ENCODE measurements at places on chromosomes 5 and 9. TPM values are rescaled to one million over a fixed set of nuclear protein-coding genes. Genes with fewer than 3 reads are reported as not detected.

The CCL27 gene
- 0.39 TPM for total RNA-seq

DNA sequence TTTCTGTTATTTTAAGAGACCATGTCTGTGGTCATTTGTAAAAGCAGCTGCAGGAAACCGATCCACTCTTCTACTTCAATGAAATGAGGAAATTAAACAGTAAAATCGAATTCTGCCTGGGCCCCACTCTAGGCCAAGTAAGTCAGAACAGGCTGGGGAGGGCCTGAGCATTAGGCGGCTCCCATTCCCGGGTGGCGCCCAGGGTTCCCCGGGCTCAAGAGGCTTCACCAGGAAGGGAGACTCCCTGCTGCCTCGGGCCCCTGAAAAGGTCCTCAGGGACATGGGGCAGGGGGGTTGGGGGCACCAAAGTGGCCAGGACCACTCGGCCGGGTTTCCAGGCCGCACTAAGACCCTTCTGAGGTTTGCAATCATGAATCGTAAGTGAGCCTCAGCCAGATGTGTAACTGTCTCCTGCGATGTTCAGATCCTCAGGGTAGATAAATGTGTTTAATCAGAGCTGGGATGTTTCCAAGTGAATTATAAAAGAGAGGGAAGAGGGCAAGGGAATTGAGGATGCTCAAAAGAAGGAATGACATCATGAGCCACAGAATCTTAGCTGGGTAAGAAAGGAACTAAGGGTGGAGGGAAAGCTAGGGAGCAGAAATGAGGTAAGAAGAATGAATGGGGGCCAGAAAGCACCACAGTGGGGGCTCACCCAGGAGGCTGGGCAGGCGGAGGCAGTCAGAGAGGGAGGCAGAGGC is 24.6 kb downstream of the MED10 start:
- H3K4me3 ChIP-seq = no peak overlapping the region
- H3K27ac ChIP-seq = no peak overlapping the region
- H3K36me3 ChIP-seq = no peaks in the 10 kb centered on the region
- no peak for DNase-seq
- no peaks in the 10 kb centered on the region for H3K27me3 ChIP-seq
- no peaks in the 10 kb centered on the region for H3K4me1 ChIP-seq

- H3K27me3 ChIP-seq = no peaks in the 10 kb centered on the region
- no peak overlapping the region for H3K27ac ChIP-seq
- H3K4me1 ChIP-seq = no peaks in the 10 kb centered on the region
- H3K4me3 ChIP-seq = no peak overlapping the region
These were observed 17.2 kb upstream of the DIRAS2 start for GRCh38 chr9:90659650-90660364.

GRCh38 chr9:133603135-133603927 is 5.9 kb downstream of the FAM163B start:
- H3K27ac ChIP-seq = no peak overlapping the region
- no peak for DNase-seq
- no peaks in the 10 kb centered on the region for H3K36me3 ChIP-seq
- H3K4me1 ChIP-seq = peaks cover 5% of the 10 kb centered on the region

The MYMK gene
- total RNA-seq = not detected

DNA sequence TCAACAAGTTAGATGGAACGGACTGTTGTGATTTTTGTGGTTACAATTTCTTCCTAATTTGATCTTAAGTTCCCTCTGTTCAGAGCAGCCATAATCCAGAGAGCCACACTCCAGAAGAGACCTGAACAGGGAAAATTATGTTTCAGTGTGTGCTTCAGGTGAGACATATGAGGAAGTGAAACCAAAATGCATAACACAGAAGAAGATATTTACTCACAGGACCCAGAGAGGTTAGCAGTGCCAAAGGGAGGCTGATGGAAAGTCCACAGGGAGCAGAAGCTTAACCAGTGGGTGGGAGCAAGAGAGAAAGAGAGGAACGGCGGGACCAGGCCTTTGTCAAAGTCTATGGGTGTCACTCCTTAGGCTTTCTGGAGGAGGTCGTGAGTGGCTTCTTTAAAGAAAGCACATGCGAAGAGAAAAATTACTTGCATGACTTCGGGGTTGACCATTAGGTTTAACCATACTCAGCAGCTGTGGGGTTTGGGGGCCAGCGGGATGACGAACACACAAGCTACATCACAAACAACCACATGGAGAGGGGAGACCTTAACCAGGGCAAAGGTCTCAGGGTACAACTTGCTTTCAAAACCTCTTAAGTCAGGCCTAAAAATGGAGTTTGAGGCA is 141.4 kb downstream of the MED10 start:
- no peak overlapping the region for H3K27ac ChIP-seq
- DNase-seq = no peak
- H3K4me1 ChIP-seq = no peaks in the 10 kb centered on the region
- H3K4me3 ChIP-seq = no peak overlapping the region
- H3K36me3 ChIP-seq = no peaks in the 10 kb centered on the region

- no peak overlapping the region for H3K4me3 ChIP-seq
- H3K36me3 ChIP-seq = no peaks in the 10 kb centered on the region
- no peaks in the 10 kb centered on the region for H3K4me1 ChIP-seq
- DNase-seq = no peak
These were observed 12.9 kb downstream of the DYNC2I2 start for GRCh38 chr9:128643519-128644300.

Data from CD8-positive, alpha-beta memory T cell (primary cell).